ENCODE measurements at places on chromosomes 1 and 21.

- no peak for DNase-seq
Measured at GRCh38 chr1:37691497-37692077, 729 bp upstream of the CDCA8 start.

GRCh38 chr1:27037518-27037917 lies 24.9 kb upstream of the TENT5B start:
- no peak for DNase-seq

DNA sequence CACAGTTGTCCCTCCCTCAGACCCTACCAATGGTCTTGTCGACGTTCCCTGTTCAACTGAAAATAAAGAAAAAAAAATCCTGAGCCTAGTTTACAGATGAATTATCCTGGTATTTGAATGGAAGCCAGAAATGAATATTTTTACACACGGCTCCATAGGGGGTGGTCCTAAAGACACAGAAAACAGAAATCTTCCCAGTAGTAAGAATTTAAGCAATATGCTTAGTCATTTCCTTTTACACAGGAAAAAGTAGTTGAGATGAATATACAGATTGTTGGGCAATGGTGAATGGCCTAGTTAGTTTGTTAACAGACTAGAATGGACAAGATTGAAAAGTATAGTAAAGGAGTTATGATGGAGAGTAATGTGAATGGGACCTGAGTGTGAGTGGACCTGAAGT lies 67.4 kb downstream of the RGS18 start:
- DNase-seq: peak; percentile 85

GRCh38 chr21:33774551-33774950 lies 132.2 kb downstream of the ITSN1 start:
- DNase-seq: no peak

DNA sequence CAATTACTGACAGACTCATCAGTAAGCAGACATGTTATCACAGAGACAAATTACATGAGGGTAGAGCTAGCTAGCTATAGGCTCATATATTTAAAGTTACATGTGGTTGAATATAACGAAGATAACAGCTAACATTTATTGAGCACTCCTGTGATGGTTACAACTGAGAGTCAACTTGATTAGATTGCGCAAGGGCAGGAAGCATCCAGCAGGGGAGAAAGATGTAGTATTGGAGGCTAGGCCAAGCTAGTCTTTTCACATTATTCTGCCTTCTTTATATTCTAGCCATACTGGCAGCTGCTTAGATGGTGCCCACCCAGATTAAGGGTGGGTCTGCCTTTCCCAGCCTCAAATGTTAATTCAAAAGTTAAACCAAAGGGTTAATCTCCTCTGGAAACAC lies 37.1 kb downstream of the PIGK start:
- DNase-seq: no peak

DNA sequence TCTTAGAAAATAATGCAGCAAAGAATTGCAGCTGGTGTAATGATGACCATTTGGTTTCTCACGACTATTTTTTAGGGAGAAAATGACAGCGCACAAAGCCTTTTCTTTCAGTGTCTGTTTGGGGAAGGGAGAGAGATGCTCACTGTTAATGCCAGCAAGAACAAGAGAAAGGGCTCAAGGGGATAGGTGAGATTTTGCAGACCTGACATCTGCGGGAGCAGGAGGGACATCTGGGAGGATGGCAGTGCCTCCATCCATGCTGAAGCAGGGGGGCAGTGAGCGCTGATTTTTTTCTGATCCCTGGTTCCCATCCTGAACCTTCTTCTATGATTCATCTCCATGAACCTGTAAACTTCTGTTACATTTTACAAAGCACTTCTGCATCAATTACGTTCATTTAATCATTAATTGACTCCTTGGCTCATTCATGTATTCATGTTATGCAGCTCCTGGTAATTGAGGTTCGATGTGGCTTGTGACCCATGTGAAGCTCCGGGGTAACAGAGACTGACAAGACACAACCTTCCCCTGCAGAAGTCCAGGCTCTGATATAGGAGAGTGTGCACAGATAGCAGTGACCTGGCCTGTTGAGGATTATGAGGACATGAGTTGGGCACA lies 595.3 kb downstream of the PTPRU start:
- no peak for DNase-seq

- DNase-seq: no peak
Measured at GRCh38 chr1:116983112-116983511, 18.4 kb upstream of the CD101 start.

DNA sequence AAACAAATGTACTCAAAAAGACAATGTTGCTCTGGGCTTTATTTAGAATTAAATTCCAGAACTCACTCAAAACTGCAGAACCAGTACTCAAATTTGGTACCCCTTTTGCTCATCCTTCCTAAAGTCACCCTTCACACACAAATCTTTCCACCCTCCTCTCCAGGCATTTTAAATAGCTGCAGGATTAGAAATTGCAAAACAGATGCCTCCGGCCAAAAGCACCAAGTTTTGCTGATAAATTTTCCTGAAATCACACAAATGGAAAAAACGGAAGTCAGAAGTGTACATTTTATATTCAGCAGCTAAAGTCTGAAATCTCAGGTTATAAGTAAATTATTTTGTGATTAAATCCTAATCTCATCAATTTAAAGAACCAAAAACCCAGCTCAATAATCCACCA lies 147.0 kb downstream of the NRIP1 start:
- DNase-seq: no peak

- no peak for DNase-seq
Measured at GRCh38 chr1:29981586-29982239, 741.7 kb downstream of the MATN1 start.

DNA sequence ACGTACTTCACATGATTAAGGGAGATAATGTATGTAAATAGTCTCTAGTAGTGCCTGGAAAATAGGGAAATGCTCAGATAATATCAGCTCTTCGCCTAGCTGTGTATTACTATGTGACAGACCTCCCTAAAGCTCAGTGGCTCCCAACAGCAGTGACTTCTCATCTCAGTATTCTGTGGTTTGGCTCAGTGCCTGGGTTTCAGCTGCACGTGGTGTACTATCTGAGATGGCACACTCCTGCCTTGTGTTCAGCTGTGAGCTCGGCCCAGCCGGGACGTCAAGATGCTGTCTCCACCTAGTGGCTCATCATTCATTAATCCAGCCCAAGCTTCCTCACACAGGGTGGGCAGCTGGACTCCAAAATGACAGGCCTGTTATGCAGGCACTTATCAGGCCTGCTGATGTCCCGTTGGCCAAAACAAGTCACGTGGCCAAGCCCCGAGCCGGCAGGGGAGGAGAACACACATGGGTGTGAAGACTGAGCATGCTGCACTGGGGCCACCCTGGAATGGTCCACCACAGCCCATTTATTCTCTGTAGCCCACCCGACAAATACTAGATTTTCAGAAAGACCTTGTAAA lies 17.8 kb downstream of the SLFNL1 start:
- DNase-seq: peak; percentile 100

- DNase-seq: no peak
Measured at GRCh38 chr1:116131866-116132605, 20.8 kb downstream of the MAB21L3 start.

- DNase-seq: peak; percentile 43
Measured at GRCh38 chr1:182446033-182446669, 3.8 kb upstream of the RGSL1 start.

- DNase-seq: peak; percentile 99
Measured at GRCh38 chr21:34836103-34836932, 167.5 kb downstream of the CLIC6 start.

DNA sequence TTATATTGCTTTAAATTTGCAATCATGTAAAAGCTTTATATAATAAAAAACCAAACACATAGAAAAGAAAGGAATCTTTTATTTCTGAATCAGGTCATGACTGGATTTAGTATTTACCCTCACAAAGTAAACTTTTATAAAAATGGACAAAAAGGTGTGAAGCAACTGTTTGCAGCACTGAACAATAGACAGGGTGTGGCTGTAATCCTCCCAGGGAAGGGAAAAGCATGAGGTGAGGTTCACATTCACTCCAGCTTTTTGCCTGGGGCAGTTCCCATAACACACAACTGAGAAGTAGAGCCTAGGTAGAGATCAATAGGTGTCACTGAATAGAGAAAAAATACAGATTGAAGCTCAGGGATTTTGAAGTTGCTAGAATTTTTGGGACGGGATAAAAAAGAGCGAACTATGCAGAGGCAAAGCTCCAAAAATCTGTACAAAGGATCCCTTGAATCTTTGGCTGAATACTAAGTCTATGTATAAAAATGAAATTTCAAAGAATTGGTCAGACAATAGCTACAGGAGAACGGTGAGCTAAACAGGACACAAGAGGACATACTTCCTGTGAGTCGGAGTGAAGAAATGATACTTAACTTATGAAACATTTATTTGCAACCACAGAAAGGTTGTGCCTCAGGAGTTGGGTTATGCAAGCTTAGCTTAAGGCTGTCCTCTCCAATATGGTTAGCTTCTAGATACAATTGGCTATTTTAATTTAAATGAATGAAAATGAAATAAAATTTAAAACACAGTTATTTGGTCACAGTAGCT lies 162.0 kb upstream of the ZP4 start:
- DNase-seq: peak; percentile 62

DNA sequence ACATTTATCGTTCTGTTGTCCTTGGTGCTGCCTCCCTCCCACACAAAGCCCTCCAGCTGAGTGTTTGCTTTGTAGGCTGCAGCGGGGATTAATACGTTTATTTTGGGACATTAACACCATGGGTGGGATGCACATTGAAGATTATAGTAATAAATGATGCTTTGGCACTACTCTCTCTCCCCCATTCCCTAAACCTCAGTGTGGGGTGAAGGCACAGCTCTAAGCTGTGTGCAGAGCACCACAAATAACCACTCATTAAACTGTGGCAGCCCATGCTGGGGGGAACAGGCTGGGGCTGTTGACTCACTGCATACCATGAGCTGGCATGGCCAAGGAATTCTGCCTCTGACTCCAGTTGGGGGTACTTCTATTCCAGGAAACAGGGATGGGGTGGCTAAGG lies 7.7 kb downstream of the PCP4L1 start:
- no peak for DNase-seq

DNA sequence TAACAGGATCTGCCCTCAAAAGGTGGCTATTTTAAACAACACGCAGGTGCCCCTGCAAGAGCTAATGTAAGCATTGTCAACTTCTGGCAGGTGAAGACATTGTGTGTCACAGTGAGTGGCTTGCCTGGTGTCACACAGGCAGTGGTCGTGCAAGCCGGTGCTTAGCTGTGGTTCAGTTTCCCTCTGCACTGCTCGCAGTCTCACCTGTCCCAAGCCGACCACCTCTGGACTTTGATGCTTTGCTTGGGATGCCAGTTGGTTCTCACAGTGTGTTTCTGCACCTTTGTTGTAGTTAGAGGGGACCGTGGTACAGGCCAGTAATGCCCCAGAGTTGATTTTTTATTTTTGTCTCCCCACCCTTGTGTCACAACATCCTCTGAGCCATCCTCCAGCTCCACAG lies 85.2 kb downstream of the UCK2 start:
- no peak for DNase-seq

All from fibroblast of upper back skin (primary cell).